ENCODE measurements at places on chromosomes 1 and 21.

DNA sequence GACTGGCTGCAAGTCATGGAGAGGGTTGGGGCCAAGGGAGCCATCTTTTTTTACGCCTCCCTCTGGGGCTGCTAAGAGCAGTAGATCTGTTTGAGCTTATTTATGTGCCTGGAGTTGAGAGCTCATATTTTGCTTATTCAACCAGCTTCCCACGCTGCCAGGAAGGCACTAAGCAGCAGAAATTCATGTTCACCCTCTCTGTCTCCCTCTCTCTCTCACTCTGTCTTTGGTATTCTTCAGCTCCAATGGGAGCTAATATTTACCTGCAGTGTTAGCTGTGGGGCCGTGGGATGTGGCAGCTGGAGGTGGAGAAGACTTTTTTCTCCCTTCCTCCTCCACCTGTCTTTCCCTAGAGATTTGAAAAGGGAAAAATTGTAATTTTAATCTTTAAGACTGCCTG, 26.8 kb upstream of the CACNA1E start:
- DNase-seq, result no peak

- DNase-seq, result no peak
Observed at GRCh38 chr1:99589186-99589636, 56.7 kb upstream of the PALMD start.

DNA sequence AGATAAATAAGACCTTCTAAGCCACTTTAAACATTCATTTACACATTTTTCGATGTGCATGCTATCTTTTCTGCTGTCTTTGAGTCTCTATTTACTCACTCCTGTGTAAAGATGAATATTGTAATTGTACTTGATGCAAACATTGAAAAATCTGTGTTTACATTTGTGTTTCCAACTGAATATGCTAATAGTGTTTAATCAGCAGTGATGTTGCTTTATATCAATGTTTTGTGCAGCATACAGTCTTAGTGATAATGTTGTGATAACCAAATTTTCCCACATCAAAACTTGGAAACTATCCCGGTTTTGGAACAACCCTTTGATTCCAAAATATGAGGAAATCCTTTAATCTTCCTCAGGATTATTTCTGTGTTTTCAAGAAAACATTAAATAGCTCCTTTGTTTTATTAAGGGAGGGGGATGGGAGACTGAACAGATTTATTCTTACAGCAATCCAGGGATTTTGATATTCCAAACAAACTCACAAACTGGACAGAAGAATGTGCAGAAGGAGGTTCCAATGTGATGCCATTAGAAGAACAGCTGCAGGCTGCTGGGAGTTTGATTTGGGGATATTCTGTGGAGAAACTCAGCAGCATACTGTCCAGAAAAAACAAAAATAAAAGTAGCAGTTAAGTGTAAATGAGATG, 248.0 kb downstream of the S1PR1 start:
- no peak for DNase-seq

DNA sequence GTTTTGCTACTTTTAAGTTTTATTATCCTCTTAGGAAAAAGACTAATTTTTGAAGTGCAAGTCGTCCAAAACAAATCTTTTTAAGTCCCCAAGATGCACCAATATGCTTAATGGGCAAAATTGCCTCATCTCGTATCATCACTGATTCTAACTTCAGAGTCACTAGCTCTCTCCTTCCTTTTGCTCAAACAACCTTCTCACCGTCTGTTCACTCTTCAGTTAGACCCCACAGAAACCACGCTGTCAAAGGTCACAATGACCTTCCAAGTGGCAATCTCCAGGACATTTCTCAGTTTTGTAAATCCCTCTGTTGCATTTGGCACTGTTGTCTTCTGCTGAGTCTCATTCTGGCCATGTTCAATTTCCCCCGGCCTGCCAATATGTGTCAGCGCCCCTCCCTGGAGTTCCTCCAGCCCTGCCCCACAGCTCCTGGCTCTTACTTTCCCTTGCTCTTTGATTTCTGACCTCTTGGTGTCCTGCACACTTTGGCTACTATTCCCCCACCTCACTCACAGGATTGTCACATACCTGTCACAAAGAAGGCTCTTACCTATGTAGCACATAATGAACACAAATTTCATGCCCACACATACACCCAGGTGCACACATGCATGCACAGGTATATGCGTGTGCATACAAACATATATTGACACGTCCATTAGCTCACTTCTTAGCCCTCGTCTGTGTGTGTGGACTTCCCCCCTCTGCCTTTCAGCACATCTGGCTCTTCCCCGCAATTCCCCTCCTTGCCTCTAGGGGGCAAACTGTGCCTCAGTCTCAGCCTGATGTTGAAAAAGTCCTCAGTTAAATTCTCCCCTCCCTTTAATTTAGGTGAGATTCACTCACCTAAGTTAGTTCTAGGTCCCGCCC, 354.0 kb upstream of the DUSP10 start:
- peak; percentile 39 for DNase-seq

DNA sequence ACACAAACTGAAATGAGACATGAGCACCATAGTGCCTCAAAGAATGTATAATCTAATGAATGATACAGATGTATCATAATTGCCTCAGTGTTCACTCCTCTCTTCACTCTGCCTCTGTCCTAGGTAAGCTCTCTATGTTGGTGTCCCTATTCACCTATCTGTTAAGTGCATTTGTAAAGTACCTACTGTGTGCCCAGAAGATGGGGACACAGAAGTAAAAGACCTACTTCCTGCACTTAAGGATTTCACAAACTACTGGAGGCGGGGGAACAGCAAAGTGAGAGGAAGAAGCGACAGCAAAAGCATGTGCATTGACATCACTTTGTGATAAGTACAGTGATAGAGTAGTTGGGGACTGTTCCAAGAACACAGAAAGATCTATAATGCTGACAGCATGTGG, 18.1 kb downstream of the RD3 start:
- DNase-seq, result no peak

DNA sequence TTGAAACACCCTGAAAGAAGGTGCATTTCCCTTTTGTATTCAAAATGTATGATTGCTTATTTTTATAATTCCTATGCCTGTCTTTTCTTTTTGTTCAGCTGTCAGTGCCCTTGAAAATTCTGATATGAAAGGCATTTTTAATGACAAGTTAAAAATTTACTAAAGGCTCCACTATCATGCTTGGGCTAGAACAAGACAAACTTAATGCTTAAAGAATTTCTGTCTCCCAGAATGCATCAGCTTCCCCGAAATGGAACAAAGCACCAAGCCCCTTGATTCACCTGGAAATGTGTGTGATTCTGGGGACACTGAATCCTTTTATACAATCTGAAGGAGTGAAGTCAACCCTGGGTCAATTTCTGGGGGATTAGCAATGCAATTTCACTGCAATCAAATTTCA, 457.5 kb downstream of the LMO4 start:
- no peak for DNase-seq

DNA sequence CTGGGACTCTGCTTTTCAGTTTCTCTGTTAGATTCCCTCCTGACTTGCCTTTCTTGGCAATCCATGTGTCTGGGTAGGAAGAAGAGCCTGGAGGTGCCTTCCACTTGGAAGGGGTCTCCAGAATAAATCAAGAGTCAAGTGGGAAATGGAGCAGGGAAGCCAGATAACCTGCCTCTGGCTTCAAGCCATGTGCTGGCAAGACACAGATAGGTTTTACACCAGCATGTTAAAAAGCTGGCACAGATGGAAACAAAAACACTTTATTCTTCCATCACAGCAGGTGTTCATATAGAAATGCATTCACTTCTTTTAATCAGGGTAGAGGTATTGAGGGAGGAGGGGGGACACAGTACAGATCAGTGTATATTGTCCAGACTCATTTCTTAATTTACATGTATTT, 356.9 kb upstream of the RUNX1 start:
- DNase-seq, result no peak

DNA sequence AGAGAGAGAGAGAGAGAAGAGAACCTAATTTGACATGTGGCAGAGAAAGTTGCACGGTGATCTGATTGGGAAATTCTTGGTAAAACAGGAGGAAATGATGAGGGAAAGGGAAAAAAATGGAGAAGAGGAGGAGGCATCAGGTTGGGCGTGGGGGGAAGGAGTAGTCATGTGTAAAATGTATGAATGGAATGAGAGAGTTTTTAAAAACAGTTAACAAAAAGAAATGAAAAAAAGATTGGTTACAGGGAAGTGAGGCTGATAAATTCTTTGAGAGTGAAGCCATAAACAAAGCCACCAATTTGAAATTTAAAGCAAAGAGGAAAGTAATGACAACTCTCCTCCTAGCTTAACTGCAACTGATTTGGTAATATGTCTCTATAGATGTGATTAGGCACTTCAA, 409.2 kb downstream of the USH2A start:
- no peak for DNase-seq

- DNase-seq, result peak; percentile 44
Observed at GRCh38 chr1:220271706-220272046, 577 bp downstream of the RAB3GAP2 start.

GRCh38 chr1:22088331-22088730, 35.8 kb downstream of the CDC42 start:
- DNase-seq, result no peak

- DNase-seq, result no peak
Observed at GRCh38 chr1:213776969-213777368, 210.8 kb upstream of the PROX1 start.

GRCh38 chr1:37449936-37450335, 24.4 kb upstream of the ZC3H12A start:
- DNase-seq, result no peak

GRCh38 chr1:224615861-224616755, at the start of gene CNIH3:
CNIH3 (plus strand) TSS chr1:224616317; CDS start chr1:224617175, 858 bp downstream.
- peak; percentile 42 for DNase-seq

DNA sequence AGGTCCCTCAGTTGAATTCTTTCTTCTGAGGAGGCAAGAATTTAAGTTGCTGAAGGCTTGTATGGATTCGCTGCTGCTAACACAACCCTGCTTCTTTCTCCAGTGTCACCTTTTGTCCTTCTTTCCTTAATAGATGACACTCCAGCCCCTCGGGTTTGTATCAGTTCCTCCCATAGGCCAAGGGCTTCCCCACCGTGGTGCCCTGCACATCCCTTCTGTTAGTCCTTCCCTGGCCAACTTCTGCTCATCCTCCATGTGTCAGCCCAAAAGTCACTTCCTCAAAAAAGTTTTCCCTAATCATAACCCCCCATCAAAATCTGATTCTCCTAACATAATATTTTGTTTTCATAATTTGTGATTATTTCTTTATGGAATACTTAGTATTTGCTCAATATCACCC, 190.4 kb downstream of the RHOU start:
- no peak for DNase-seq

DNA sequence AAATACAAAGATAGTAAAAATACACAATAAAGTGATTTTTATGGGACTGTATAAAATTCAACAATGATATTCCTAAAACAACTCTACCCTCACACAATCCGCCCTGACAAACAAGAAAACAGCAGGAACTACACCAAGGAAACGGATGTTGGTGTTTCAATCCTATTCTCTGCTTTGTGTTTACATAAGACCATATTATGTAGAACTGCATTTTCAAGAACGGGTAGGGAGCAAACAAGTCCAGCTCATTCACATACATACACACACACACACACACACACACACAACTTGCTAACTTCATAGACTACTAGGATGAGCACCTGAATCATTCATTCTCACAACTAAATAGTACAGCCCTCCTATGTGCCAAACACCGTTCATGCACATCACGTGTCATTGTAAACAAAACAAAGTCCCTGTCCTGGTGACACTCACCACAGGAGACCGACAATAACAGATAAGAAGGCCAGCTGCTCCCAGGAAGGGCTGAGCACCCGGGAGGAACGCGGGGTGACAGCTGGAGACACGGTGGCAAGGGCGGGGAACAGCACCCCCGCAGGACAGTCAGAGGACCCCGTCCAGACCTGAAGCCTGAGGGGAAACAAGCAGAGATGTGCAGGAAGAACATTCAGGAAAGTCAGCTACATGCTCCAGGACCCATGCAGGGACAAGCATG, 43.0 kb downstream of the NPHP4 start:
- DNase-seq, result no peak

GRCh38 chr1:202498542-202498941, 150.0 kb downstream of the PPP1R12B start:
- no peak for DNase-seq

DNA sequence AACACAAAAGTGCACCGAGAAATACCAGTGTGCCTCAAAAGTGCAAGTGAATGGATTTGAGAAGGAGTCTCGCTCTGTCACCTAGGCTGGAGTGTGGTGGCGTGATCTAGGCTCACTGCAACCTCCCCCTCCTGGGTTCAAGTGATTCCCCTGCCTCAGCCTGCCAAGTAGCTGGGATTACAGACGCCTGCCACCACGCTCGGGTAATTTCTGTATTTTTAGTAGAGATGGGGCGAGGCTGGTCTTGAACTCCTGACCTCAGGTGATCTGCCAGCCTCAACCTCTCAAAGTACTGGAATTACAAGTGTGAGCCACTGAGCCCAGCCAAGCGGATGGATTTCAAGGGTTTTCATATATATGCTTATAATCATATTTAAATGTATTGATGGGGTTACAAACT, 35.8 kb downstream of the PRRX1 start:
- no peak for DNase-seq

- DNase-seq, result no peak
Observed at GRCh38 chr1:228100822-228101613, 2.1 kb downstream of the C1orf35 start.

DNA sequence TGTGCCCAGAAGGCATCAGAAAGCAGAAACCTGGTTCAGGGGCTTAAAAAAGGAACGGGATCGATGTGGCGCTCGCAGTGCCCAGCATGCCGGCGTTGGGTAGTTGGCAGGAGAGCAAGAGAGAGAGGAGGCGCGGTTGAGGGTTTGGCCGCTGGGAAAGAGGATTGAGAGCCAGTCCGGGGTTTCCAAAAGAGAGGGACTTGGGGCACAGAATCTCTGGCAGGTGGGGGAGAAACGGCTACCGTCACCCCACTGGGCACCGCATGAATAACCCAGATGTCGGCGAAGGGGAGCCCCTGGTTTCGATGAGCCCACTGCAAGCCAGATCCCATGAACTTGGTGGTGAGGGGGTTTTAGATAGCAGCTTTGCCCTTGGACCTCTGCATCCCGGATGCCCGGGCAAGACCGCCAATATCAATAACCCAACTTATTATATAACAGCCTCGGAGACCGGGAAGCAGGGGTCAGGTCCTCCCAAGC, 60.4 kb upstream of the ACOT11 start:
- DNase-seq, result no peak

DNA sequence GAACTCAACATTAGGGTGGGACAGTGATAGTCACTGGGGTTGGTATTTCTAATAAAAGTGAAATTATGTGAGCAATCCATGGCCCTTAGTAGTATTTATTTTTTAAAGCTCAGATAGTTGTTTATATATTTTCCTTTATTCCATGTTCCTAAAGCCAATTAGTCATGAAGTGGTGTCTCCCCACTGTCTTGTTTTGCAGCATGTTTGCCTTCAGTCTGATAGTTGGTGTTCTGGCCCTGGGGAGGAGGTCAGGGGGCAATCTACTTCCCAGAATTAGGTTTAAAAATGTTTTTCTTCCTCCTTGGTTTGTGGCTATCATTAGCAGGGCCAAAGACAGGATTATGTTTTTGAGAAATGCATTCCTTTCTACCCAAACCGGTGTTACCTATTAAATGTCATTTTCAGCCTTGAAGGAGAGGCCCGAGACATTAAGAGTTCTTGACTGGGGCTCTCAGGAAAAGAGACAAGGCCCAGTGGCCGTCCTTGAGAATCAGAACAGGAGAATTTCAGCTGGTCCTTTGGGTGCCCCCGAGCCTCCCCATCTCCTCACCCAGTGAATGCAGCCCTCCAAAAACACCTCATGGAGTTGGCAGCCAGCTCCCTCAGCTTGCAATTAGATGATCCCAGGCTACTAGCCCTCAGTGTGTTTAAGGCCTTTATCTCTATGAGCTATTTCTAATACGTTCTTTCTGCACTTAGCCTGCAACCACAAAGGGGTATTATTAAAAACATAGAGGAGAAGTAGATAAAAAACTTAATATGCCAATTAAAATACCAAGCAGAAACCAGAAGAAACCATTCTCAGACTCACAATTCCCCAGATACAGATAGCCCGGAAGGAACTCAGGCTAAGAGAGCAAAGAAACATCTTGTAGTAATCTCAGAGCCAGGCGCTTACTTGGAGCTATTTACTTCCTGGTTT, 71.3 kb upstream of the NGF start:
- peak; percentile 30 for DNase-seq

Measured in cardiac fibroblast (primary cell).